ENCODE measurements at places on chromosomes 7 and 10.

DNA sequence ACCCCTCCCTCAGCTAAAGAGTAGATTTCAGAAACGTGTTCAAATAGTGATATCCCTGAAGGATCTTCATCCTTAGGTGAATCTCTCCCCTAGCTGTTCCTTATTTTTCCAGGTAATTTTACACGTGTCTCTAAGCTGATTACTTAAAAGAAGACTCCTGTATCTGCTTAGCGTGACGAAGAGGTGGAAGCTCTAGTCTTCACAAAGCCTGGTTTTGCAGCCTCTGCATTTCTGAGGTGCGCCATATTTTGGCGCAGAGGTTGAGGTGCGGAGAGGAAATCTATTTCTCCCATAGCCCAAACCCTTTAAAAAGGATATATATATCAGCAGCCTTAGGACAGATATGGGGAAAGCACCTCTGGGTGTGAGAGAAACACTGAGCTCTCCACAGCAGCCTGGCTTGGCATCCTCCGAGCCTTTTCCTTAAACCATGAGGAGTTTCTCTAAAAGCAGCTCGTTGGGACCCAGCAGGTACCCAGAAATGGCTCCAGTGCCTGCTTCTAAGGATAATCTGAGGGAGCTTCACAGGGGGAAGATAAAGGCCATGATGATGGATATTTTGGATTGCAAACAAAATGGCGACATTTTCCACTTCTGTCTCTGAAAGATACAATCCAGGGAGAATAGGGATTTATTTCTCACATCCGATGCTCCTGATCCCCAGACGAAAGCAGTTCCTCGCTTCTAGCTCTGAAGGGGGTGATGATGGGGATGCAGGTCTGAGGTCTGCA is 3.0 kb upstream of the HOXA2 start:
- H3K4me3 ChIP-seq, result peak overlapping the region; percentile 46
- H3K27me3 ChIP-seq, result no peaks in the 10 kb centered on the region
- peaks cover 31% of the 10 kb centered on the region for H3K4me1 ChIP-seq
- DNase-seq, result no peak
- peak overlapping the region; percentile 89 for H3K27ac ChIP-seq

DNA sequence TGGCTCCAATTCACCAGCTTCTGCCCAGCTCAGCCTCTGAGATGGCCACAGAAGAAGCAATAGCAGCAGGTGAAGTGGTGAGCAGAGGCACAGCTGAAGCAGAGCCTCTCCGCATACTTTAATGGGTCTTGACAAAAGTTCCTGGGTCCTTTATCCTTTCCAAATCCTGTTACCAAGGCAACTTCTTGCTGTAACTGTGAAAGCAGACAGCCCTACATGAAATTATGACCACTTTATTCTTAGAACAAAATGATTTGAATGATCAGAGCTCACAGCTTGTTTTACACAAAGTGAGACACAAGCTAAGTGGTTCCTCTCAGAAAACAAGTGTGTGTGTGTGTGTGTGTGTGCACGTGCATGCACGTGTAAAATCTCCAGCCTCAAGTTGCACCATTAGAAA is 245.6 kb downstream of the HTR7 start:
- DNase-seq, result no peak
- H3K27me3 ChIP-seq, result no peaks in the 10 kb centered on the region

- DNase-seq, result no peak
- no peak overlapping the region for H3K4me3 ChIP-seq
- H3K27me3 ChIP-seq, result no peaks in the 10 kb centered on the region
- no peak overlapping the region for H3K27ac ChIP-seq
- H3K4me1 ChIP-seq, result no peaks in the 10 kb centered on the region
Measured at GRCh38 chr10:103861505-103861904, 6.1 kb upstream of the SH3PXD2A start.

- H3K4me1 ChIP-seq, result no peaks in the 10 kb centered on the region
- H3K4me3 ChIP-seq, result no peak overlapping the region
- DNase-seq, result no peak
- H3K27me3 ChIP-seq, result no peaks in the 10 kb centered on the region
- H3K27ac ChIP-seq, result no peak overlapping the region
Measured at GRCh38 chr10:27540672-27541071, 36.6 kb downstream of the RAB18 start.

DNA sequence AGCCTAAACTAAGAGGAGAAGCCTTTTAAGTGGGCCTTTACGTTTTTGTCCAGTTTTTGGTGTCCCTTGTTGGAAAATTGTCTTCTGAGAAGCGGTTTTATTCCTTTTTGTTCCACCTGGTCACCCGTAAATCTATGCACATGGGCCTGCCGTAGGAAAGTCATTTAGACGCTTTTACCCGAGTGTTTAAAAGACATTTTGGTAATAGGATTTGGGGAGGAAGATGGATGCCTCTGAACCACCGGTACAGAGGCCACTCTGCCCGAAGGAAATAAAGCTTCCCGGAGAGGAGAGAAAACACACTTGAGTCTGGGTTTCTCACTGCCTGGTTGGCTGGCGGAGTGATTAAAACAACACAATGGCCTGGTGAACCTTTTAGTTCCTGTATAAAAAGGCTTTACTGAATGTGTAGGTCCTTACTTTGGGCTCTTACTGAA is 760 bp downstream of the THNSL1 start:
- H3K4me3 ChIP-seq, result peak overlapping the region; percentile 74
- H3K4me1 ChIP-seq, result peaks cover 9% of the 10 kb centered on the region
- H3K36me3 ChIP-seq, result no peaks in the 10 kb centered on the region
- peak overlapping the region; percentile 88 for H3K27ac ChIP-seq
- peak; percentile 63 for DNase-seq
